Activated T-cell treated with anti-CD3 and anti-CD28 coated beads for 48 hours (primary cell): ENCODE measurements at places on chromosomes 16 and 17.

- no peak for DNase-seq
Observed at GRCh38 chr17:79852748-79853147, 13.5 kb upstream of the CBX4 start.

GRCh38 chr17:79220713-79221291, 146.2 kb downstream of the ENGASE start:
- peak; percentile 11 for DNase-seq

- no peak for DNase-seq
Observed at GRCh38 chr17:80421381-80422090, 6.6 kb downstream of the ENDOV start.

DNA sequence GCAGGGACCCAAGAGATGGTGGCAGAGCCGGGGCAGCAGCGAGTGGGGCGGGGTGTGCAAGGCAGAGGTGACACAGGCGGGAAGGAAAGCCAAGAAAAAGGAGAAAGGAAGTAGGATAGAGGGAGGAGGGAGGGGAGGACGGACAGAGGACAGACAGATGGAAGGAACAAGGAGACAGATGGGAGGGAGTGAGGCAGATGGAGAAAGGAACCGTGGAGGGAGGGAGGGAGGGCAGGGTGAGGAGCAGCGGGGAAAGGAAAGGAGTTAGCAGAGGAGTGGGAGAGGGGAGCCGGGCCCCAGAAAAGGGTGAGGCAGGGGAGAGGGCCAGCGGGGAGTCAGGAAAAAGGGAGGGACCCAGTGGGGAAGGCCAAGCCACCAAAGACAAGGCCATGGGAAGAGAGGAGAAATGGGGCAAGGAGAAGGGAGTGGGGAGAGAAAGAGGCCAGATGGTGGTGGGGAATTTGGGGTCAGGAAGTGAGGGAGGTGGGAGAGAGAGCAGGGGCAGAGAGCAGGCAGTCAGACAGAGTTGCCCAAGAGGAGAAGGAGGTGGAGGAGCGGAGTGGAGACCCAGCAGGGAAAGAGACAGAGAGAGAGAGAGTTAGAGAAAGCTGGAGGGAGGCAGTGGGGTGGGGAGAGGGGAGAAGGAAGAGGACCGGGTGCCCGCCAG, 13.2 kb upstream of the ASGR1 start:
- DNase-seq: no peak

GRCh38 chr17:19348806-19349205, 13.7 kb downstream of the B9D1 start:
- no peak for DNase-seq

DNA sequence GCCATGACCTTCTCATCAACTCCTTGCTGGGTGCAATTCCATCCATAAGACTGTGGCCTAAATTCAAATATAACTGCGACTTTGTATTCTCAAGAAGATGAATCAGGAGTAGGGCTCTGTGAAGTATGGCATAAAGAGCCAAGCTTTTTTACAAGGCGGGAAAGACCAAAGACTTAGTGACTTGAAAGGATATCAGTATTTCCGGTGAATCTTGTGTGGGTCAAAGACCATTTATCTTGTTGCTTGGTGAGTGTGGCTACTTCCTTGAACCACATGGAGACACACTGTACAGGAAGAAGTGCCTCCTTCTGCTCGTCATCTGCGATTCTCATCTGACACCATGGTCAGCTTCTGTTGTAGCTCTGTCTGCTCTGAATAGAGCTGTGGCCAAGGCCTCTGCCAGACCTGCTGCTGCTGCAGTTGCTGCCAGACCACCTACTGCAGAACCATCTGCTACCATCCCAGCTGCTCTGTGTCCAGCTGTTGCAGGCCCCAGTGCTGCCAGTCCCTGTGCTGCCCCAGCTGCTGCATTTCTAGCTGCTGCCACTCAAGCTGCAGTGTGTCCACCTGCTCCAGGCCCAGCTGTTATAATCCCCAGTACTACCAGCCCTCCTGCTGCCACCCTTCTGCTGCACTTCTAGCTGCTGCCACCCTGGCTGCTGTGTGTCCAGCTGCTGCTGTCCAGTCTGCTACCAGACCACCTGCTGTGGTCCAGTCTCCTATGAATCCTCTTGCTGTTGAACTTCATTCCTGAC, 6.1 kb upstream of the KRTAP2-4 start:
- DNase-seq: no peak
